ENCODE measurements at places on chromosomes 13 and 19.

DNA sequence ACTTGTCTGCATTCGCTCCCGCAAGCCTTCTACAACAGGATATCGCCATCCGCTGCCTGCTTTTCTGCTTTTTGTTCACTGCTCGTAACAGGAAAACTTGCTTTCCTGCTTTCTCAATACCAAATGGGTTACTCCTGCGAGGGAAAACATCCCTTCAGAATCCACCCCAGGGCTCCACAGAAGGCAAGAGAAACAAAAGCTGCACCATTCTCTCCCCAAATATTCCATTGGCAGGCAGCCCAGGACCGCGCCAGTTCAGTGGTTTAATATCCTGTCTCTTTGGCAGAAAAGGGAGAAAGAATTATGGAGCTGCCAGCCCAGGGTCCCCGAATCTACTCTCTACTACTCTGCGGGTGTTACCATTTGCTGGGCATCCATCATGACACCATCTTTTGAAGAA is 84.7 kb upstream of the DOCK9 start:
- H3K4me1 ChIP-seq, result no peaks in the 10 kb centered on the region
- H3K27ac ChIP-seq, result peak overlapping the region; percentile 78
- no peak overlapping the region for H3K4me3 ChIP-seq
- H3K36me3 ChIP-seq, result no peaks in the 10 kb centered on the region

- H3K4me1 ChIP-seq, result no peaks in the 10 kb centered on the region
- DNase-seq, result no peak
- H3K4me3 ChIP-seq, result peak overlapping the region; percentile 75
- H3K27ac ChIP-seq, result peak overlapping the region; percentile 99
- no peaks in the 10 kb centered on the region for H3K27me3 ChIP-seq
Measured at GRCh38 chr19:41364524-41365391, 809 bp upstream of the B9D2 start.

GRCh38 chr19:17677002-17677401 is 11.2 kb downstream of the UNC13A start:
- no peaks in the 10 kb centered on the region for H3K4me1 ChIP-seq
- no peaks in the 10 kb centered on the region for H3K36me3 ChIP-seq
- no peak for DNase-seq
- H3K4me3 ChIP-seq, result no peak overlapping the region
- no peaks in the 10 kb centered on the region for H3K27me3 ChIP-seq

GRCh38 chr13:114219392-114219791 is 15.3 kb upstream of the CDC16 start:
- no peak overlapping the region for H3K4me3 ChIP-seq
- no peaks in the 10 kb centered on the region for H3K27me3 ChIP-seq
- no peak for DNase-seq
- no peak overlapping the region for H3K27ac ChIP-seq

DNA sequence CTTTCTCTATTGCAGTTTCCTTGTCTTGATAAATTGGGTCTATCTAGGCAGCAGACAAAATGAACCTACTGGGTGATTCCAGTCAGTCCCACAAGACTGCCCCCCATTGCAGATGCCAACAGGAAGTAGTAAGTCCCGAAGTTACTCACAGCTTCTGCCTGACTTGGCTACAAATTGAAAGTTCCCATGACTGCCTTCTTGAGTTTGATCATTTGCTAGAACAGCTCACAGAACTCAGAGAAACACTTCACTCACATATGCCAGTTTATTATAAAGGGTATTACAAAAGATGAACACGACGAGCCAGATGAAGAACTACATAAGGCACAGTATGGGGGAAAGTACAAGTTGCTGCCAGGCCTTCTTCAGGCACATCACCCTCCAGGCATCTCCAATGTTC is 50.0 kb downstream of the TEX26 start:
- no peaks in the 10 kb centered on the region for H3K36me3 ChIP-seq
- no peak overlapping the region for H3K27ac ChIP-seq
- no peak for DNase-seq
- H3K27me3 ChIP-seq, result no peaks in the 10 kb centered on the region
- H3K4me3 ChIP-seq, result no peak overlapping the region

GRCh38 chr13:100234524-100235136 is 145.7 kb downstream of the PCCA start:
- no peak for DNase-seq
- no peak overlapping the region for H3K4me3 ChIP-seq
- no peaks in the 10 kb centered on the region for H3K4me1 ChIP-seq
- H3K36me3 ChIP-seq, result no peaks in the 10 kb centered on the region
- H3K27ac ChIP-seq, result no peak overlapping the region
- no peaks in the 10 kb centered on the region for H3K27me3 ChIP-seq

- H3K27ac ChIP-seq, result no peak overlapping the region
- no peaks in the 10 kb centered on the region for H3K4me1 ChIP-seq
- H3K27me3 ChIP-seq, result no peaks in the 10 kb centered on the region
- no peak for DNase-seq
- no peaks in the 10 kb centered on the region for H3K36me3 ChIP-seq
Measured at GRCh38 chr19:19948800-19949199, 48.1 kb downstream of the ZNF93 start.
